PC-3 (cell line): ENCODE measurements at places on chromosomes 7 and 10. TPM values are rescaled to one million over a fixed set of nuclear protein-coding genes. Genes with fewer than 3 reads are reported as not detected.

GRCh38 chr7:27263781-27264180, 21.2 kb downstream of the EVX1 start:
- no peak for DNase-seq

DNA sequence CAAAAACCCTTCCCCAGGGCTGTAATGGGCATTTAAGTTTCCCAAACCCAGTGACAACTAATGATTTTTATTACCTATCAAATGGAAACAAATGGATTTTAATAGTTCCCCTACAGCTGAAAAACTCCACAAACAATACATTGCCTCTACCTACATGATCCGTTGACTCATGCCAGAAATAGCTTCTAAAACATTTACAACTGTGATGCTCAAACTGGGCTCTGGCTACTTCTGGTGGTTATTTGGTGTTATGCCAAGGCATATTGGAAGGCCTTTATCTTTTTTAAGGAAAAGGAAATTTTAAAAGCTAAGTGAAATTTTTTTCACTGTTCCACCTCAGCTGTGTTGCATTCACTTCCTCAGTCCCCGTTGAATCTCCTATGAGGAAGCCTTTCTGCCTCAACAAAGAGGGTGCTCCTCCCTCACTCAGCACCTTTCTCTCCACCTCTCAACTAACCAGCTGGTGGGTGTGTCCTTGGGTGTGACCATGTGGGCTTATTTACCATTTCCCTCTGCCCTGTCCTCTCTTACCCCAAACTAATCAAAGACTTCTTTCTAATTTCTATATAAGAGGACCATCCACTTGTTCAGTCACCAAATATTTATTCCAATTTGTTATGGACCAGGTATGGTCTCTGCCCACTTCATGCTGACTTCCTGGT, 82.9 kb downstream of the PRTFDC1 start:
- DNase-seq = peak; percentile 77

The ZNF775 gene
- 3.7 and 4.7 TPM in 2 replicates for total RNA-seq

DNA sequence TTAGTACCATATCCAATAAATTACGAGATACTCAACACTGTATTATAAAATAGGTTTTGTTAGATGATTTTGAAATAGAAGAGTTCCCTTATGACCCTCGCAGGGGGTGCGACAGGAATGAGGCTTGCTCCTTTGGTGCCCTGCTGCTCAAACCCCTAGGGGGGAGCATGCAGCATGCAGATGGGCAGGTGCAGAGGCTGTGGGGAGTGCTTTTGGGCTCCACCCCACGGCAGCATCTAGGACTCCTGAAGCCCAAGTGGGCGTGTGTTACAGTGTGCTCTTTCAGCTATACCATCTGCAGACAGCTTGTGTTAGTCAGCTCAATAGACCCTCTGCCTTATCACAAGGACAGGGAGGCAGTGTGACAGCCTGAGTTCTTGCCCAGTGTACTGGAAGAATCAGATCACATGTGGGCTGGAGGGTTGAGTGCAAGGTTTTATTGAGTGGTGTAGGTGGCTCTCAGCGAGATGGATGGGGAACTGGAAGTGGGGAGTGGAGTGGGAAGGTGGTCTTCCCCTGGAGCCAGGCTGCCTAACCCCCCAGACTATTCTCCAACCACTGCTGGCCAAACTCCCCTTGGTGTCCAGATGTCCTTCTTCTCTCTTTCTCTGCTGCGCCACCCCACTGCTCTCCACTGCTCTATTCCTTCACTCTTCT, 3.1 kb upstream of the MRC1 start:
- peak; percentile 26 for DNase-seq

DNA sequence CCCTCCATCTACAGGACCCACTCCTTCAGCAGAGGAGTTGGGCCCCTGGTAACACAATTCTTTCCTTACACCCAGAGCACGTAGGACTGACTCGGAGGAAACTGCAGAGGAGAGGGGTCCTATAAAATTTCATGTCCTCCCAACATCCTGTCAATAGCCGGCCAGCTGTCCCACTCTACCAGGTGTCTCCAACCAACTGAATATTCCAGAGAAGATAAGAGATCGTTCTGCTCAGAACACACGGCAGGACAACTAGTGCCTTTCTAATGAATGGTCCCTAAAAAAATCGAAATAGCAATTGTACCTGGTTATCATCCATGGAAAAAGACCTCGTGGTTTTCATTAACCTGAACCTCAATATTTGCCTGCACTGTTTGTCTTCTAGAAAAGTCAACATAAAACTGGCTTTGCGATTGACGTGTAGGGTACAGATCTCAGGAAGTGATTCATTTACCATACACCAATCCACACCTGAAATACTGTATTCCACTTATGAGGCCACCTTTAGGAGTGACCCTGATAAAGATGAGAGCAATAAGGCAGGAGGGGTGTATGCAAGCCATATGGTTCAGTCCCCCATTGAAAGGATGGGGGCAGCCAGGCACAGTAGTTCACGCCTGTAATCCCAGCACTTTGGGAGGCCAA, 111.7 kb downstream of the PARP12 start:
- peak; percentile 77 for DNase-seq

The SAP25 gene
- total RNA-seq = 0.22 and 0.52 TPM in 2 replicates

The STEAP1 gene
- 15.7 and 21.2 TPM in 2 replicates for total RNA-seq

- no peak for DNase-seq
Observed at GRCh38 chr10:36766940-36767339, 358.5 kb upstream of the ANKRD30A start.

The SPDYE6 gene
- not detected in 2 replicates for total RNA-seq

The IGF2BP3 gene
- total RNA-seq = 8.9 and 11.7 TPM in 2 replicates

The KIAA1549 gene
- total RNA-seq = 7.5 and 8.2 TPM in 2 replicates

The LRMDA gene
- total RNA-seq = 1.2 and 3.6 TPM in 2 replicates

GRCh38 chr10:3432081-3432825, 259.7 kb upstream of the PITRM1 start:
- no peak for DNase-seq

The GTPBP4 gene
- 44.6 and 62.0 TPM in 2 replicates for total RNA-seq

DNA sequence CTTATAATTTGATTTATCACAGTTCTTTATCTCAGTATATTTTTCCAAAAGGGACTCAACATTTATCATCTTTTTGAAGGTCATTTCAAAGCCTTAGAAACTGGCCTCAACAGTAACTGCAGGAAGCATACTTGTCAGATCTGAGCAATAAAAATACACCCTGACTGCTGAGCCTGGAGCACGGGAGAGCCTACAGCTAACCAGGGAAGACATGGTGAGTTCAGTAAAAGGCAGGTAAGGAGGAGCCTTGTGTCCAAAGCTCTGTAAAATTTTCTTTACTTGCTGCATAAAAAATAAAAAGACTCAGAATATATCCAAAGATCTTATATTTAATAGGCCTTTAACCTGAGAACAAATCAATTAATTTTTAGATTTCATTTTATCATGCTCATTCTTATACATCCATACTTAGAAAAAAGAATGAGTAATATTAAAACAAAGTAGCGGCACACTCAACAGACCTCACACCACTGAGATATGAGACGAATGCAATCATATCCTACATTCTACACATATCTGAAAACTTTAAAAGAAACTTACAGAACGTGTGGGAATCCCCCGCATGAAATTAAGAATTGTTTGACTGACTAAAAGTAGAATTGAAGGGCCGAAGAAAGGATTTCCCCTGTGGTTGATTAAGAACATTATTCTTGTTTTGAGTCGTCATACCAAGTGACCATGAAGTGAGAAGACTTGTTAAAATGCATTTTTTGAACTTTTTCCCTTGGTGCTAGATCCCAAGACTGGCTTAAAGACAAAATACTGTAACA, 296.4 kb upstream of the MKLN1 start:
- no peak for DNase-seq

The PRSS1 gene
- not detected in 2 replicates for total RNA-seq

DNA sequence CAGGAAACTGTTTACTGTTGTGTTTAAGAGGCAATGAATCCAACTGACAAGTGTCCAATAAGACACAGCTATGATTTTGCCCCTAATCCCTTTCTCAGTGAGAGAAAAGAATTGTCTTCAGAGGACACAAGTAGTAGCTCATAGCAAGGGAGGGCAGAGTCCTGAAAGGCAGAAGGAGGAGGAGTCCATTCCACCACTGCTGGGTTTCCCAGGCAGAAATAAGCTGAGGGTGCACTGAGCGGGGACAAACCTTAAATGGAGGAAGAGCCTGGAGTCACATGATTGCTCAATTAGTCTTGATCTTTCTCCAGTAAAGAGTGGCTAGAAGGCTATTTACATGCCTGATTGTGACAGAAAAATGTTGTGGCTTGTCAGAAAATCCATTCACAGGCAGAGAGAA, 573.8 kb downstream of the POM121L12 start:
- DNase-seq = no peak

The CCDC201 gene
- 0.11 TPM in 1 of 2 replicates, not detected in the other for total RNA-seq

The FOXI2 gene
- total RNA-seq = not detected in 2 replicates

The LRRD1 gene
- total RNA-seq = not detected in 2 replicates

The LLCFC1 gene
- total RNA-seq = not detected in 2 replicates

The NRG3 gene
- total RNA-seq = not detected in 2 replicates

- peak; percentile 10 for DNase-seq
Observed at GRCh38 chr7:40000734-40001315, 50.8 kb downstream of the CDK13 start.

- no peak for DNase-seq
Observed at GRCh38 chr10:34231441-34232180, 583.5 kb downstream of the PARD3 start.

DNA sequence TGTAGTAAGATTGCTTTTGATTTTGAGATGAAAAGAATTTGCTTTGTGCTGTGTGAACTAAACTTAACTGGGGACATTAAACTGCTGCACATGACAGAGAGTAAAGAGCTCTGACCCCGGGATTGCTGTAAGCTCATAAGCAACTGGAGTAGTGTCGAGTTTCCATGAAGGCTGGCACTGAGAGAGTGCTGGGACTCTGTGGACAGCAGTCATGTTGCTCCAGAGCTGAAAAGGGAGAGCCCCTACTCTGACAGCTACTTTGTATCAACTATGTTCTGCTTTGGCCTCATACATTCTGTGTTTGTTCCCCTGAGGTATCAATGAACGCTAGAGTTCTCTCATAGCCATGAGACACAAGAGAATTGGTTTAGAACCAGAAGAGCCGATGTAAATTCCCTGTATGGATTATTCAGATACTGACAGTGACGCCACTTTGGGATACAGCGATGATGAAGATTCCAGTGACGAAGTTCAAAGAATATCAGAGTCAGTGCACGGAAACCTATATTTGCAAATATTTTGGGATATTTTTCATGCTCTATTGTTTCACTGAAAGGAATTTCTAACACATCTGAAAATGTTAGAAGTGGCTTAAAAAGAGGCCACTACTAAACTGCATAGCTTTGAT, 185.9 kb upstream of the DKK1 start:
- DNase-seq = no peak

DNA sequence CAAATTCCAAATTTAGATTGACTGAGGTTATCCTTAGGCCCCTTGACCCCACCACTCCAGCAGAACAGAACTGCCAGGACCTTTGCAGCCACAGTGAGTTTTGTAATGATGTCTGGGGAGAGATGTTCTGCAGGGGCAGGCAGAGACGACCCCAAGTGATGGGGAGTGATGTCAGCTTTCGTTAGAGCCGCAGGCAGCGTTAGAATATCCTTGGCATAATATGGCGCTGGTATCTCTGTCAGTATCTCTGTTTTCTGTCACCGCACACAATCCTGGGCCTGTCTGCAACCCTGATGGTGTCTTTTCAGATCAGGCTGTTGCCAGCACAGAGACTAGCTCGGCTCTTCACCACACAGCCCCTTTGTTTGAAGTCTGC, 1083.6 kb downstream of the KCNMA1 start:
- no peak for DNase-seq

The CNPY1 gene
- total RNA-seq = not detected in 2 replicates

The LRRC61 gene
- total RNA-seq = 15.1 and 16.4 TPM in 2 replicates

- no peak for DNase-seq
Observed at GRCh38 chr7:45236666-45237065, 79.1 kb downstream of the RAMP3 start.

The PLEKHS1 gene
- total RNA-seq = not detected in 2 replicates

DNA sequence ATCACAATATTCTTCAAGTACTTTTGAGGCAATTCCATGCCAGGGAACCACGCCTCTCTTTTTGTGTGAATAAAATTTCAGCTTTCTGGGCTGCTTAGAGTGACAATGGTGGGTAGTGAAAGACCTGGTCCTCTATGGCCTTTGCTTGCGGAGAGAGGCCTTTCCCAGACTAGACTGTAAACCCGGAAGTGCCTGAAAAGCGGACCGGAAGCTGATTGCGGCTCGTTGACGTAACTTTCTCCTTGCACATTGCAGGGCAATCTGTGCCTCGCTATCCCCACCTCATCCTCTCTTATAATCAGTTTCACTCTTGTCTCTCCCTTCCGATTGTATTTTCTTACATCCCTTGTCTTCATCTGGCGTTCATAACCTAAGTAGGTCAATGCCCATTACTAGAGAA, 310.4 kb downstream of the CAMK1D start:
- no peak for DNase-seq

- DNase-seq = no peak
Observed at GRCh38 chr7:48252995-48253394, 81.7 kb downstream of the ABCA13 start.

DNA sequence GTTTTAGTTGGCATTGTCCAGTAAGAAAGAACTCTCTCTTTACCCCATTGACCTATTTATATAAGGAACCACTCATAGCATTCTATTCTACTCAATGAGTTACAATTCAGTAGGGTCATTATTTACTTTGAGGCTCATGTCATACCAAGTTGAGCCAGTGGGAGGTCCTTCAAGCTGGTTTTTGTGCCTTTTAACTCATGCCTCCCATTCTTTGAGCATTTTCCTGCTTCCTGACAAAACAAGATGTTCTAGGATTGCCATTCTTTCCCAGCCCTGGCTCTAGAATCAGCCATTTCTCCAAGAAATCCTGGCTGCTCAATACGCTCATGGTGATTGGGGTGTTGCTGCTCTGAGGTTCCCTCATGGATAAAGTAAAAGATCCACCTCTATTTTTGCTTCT, 250.1 kb downstream of the ABCA13 start:
- DNase-seq = peak; percentile 81

- no peak for DNase-seq
Observed at GRCh38 chr10:131961047-131961776, 20.5 kb downstream of the BNIP3 start.

- DNase-seq = no peak
Observed at GRCh38 chr10:20835335-20835734, 61.8 kb downstream of the NEBL start.

DNA sequence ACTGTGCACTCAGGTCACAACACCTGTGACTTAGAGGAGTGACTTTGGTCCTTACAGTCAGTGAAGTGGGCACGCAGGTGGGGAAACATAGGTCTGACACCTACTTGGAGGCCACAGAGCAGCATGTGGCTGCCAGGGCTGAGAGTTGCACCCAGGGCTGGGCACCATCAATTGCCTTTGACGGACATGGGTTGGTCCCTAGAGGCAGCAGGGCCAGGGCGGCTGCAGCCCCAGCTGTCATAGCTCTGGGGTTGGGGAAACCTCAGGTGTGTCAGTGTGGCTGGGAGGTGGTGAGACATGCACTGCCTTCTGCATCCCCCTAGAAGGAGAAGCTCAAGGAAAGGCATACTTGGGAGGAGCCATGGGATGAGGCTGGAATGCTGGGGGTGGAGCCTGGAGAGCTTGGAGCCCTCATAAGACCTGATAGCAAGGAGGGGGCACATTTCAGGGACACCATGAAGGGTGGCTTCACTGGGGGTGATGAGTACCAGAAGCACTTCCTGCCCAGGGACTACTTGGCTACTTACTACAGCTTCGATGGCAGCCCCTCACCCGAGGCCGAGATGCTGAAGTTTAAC, at the start of gene INMT:
INMT (plus strand) TSS at position 440 of the 578 bp plus-strand sequence; CDS start at position 456, 16 bp downstream.
- no peak for DNase-seq

The ARMC3 gene
- 0.18 and 0.40 TPM in 2 replicates for total RNA-seq

GRCh38 chr7:152865461-152865860, 105.9 kb downstream of the ACTR3B start:
- no peak for DNase-seq
